ENCODE measurements at places on chromosomes 3 and 15.

DNA sequence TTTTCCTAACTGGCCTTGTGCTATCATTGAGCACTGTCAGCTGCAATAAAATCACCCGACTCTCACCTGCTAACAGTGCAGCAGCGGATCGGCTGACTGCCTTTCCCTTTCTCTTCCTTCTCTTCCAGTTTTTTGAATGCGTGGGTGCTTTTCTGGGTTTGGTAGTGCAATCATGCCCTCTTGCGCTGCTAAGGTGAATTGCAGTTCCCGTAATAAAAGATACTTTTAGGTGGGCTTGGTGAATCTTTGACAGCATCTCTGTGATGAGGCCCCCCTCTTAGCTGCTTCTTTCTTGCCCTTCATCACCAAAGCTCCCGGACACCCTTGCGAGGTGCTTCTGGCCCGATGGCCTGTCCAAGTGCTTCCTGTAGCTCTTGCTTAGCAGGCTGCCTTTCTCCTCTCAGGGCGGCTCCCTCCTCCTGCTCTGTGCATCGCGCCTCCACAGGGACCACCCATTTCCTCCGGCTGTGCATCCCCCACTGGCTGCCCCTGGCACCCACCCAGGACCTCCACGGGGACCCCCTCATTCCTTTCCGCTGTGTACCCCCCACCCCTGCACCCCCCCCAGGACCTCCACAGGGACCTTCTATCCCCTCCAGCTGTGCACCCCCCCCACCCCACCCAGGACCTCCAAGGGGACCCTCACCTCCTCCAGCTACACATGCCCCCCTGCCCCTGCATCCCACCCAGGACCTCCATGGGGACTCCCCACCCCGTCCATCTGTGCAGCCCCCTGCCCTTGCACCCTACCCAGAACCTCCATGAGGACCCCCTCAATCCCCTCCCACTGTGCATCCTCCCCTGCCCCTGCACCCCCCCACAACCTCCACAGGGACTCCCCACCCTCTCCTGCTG, 50.8 kb upstream of the RPL32 start:
- DNase-seq: no peak

- peak; percentile 63 for DNase-seq
Observed at GRCh38 chr3:66402596-66403290, 98.1 kb downstream of the LRIG1 start.

DNA sequence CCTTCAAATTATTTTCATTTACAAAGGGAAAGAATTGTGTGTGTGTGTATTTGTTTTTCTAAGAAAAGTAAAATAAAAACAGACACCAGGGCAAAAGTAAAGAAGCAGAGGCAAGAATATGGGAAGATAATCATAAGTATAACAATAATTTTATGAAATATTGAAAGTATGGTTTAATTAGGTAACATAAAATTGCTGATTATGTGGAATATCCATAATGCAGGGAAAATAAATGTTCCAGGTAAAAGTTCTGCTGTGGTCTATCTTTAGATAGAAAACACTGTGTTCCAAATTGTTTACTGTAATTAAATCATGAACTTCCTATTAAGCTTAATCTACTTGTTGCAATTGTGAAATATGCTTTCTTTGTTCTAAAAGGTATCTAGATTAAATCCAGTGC, 25.7 kb upstream of the KCNMB2 start:
- no peak for DNase-seq

DNA sequence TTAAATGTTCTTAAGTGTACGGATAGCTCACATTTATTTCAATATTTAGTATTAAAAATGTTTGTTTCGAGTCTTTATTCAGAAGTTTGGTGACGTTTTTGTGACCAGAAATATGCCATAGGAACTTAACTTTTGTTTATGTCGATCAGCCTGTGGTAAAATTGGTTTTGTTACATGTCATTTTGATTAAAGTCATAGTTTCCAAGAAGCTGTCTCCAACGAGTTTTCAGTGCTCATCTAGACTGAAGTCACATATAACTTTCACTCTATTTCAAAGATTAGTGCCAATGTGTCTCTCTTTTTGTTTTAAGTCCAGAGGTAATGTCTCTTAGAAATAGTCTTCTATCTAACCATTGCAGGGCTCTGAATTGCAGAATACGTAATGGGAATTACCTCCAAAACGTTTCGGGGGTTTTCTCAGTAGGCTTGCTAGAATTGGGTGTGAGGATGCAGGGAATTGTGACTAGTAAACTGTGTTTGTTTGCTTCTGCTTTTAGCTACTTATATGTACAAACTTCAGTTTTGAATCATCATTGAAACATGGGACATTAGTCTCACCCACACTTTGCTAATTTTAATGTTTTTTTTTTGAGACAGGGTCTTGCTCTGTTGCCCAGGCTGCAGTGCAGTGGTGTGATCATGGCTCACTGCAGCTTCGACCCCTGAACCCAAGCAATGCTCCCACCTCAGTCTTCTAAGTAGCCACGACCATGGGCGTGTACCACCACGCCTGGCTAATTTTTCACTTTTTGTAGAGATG, 3.0 kb downstream of the BUB1B start:
- DNase-seq: no peak

DNA sequence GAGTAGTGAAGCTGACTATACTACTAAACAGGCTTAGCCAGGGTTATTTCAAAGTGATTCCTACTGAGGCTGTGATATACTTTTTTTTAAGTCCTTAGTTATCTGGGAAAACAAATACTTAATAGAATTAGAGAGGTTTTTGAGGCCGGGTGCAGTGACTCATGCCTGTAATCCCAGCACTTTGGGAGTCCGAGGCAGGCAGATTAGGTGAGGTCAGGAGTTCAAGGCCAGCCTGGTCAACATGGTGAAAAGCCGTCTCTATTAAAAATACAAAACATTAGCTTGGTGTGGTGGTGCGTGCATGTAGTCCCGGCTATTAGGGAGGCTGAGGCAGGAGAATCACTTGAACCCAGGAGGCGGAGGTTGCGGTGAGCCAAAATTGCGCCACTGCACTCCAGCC, 34.2 kb downstream of the PRTG start:
- no peak for DNase-seq

DNA sequence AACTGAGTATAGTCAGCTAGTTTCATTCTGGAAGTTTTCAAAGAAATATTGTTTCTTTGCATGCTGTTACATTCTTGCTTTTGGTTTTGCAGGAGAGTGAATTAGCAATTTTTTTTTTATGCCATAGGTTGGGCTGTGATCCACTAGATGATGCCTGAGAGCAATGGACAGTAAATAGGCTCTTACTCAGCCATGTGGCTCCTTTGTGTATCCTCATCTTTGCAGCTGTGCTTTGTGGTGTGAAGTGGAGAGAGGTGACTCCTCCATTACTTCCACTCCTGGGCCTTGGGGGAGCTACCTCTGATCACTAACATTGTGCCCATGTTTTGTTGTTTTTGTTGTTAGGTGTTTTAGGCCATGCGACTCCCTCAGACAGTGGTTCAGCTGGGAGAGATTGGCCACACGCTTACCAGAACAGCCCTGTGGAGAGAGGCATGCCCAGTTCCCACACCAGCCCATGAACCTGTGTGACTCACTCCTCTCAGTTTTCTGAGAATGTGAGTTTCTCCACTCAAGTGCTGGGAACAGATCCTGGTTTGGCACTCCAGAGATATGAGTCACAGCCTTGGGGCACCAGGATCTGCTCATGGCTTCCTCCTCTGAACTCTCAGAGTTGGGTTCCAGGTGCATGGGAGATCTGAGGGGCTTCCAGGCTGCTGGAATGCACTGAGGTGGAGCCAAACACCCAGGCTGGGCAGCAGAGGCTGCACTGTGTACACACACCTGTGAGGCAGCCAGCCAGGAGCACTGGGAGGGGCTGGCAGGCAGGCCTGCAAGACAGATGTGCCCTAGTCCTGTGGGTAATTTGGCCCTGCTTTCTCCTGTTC, 785.3 kb downstream of the ROBO2 start:
- no peak for DNase-seq

GRCh38 chr3:115761927-115762305, 138.6 kb downstream of the GAP43 start:
- DNase-seq: no peak

- no peak for DNase-seq
Observed at GRCh38 chr15:46872286-46872980, 844.9 kb upstream of the SEMA6D start.

GRCh38 chr3:40718209-40718608, 193.4 kb downstream of the ZNF621 start:
- DNase-seq: no peak

DNA sequence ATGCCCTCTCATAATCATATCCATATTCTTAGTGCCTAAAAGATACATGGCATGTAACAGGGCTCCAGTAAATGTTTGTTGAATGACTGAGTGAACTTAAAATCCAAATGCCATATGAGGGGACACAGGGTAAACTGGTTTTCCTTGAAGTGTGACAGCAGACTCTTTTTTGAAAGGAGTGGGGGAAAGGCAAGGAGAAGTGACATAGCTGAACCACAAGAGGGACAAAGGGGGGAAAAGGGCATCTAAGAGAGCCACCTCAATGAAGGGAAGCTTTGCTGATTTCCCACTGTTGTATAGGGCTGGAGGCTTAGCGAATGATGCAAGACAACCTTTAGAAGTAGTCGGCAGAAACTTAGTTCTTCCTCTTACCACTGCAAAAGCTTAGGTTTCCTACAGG, 9.1 kb downstream of the TRIM42 start:
- no peak for DNase-seq

DNA sequence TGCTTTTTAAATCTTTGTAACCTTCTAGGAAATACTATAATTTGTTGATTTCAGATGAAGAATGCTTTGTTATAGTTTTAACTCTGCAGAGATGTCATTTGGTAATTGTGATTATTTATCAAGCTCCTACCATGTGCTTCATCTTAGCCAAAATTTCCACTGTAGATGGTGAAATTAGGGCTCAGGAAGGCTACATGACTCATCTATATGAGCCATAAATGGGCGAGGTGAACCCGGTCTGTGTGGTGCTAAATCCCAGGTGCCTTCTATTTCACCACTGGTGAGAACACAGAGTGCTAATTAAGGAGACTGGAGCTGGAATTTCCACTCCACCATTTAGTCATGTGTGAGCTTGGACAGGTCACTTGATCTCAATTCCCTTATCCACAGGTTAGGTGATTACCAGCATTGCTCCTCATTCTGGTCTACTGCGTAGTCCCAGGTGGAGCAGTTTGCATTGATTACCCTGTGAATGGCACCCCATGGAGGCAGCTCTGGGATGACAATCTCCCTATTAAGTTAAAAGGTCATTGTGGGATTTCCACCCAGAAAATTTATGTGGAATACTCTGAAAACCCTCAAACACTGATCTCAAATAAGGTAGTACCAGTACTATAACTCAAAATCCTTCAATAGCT, 2.8 kb upstream of the CCR3 start:
- DNase-seq: no peak

DNA sequence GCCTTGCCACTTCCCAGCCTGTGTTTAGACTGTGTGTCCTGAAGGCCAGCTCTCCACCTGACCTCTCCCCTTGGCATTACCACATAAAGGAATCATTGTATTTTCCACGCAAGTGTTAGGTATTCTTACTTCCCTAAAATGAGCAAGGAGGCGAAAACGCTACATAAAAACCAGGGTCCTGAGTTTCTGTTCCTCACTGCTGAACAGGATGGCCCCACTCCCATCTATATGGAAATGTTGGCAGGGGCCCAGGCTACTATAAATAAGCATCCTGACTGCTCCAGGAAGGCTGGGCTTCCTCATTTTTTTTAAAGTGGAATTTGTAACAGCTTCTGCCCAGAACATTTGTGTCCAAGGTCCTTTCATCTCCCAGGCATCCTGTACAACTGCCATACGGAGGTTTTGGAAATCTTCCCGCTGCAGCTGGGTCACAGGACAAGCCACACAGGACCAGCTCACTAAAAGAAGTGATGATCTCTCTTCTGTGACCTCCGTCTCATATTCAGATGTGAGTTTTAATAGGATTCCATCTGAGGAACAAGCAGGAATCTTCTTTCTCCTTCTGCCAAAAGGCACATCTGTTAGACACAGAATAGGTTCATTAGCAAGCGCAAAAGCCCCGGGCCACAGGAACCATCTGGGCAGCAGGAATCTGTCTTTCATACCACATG, 56.4 kb upstream of the LIMD1 start:
- no peak for DNase-seq

GRCh38 chr3:11187681-11188080, 33.4 kb downstream of the HRH1 start:
- no peak for DNase-seq

DNA sequence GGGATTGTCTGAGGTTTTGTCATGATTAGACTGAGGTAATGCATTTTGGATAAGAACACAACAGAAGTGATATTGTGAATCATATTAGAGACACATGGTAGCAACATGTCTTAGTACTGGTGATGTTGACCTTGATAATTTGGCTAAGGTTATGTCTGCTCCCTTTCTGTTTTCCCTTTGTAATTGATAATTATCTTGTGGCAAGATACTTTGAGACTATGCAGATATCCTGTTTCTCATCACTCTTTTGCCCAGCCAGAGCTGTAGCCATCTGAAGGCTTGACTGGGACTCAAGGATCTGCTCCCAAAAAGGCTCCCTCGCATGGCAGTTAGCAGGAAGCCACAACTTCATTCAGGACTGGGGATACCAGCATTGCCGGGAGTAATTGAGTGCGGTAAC, 35.3 kb upstream of the LARS2 start:
- no peak for DNase-seq

DNA sequence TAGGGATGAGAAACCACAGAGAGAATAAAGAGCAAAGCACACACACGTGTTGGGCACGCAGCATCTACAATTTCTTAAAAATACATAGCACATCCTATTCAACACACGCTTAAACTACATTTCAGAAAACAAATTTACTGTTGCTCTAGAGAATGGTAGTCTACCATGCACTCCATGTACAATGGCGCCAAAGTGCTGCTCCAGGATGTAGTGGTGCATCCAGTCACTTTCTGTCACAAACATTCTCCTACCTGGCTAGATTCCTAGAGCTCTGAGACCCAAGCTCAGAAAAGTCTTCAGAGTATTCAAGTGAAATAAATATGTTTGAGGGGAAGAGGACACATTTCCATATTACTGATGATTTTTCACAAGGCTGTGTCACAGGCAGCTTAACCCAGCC, 374.3 kb downstream of the CTNNB1 start:
- DNase-seq: no peak

DNA sequence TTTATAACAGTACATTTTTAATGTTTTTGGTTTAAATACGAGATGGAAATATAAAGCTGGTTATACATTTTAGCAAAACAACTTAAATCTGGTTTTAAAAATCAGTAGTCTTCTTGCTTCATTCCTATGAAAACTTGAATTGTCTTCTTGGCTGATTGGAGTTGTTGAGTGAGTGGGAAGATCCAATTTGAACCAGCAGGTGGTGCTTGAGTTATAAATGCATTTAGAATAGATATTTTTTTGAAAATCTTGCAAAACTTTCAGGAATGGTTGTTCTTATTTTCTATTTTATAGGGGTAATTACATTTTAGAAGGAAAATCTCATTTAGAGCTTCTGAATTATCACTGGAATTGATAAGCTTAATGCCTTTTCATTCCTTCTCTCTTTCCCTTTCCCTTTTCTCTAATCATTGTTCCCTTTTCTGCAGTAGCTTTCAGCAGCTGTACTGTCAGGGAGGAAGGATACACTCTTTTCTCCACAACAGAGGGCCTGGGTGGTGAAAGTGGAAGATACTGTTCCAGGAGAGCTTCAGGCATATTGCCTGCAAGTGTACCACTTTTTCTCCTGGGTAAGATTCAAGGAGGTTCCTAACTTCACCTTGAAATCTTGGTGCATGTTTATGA, 335.6 kb downstream of the NLGN1 start:
- DNase-seq: no peak

Data from cardiac septum (tissue), 1 donor.